Central memory CD4-positive, alpha-beta T cell (primary cell): ENCODE measurements at places on chromosomes 12 and 14.

- DNase-seq: no peak
Measured at GRCh38 chr14:77184396-77185092, 2.9 kb downstream of the TMEM63C start.

DNA sequence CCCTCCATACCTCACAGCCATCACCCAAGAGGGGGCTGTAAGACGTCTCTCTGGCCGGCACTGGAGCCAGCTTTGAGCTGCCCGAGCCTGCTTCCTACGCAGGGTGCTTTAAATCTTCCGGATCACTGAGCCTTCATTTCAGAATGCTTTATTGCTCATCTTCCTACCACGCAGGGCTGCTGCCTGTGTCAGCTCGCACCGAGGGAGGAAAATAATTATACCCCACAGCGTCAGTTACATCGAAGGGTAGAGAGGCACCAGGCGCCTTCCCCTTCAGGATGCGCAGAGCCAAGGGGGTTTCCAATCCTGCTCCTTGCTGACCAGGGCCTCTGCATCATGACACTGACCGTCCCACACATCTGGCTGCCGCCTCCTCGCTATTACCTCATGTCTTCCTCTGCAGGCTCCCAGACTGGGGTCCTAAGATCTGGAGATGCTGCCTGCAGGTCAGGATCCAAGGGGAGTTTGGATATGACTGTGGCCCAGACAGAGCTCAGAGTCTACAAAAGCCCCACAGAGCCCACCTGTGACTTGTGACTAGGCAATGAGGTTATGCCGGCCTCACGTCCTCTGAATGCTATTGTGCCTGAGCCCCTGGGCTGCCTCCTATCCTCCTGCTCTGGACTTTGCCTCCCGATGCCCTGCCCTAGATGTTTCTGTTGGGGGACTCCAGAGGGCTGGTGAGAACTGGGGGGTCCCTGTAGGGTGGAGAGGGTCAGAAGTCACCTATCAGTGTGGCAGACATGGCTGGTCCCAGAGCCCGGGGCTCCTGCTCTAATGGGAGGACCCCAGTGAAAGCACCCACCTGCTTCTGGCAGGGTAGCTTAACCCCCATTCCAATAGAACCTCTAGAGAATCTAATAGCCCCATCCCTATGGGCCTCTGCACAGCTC lies 220.3 kb upstream of the RTL1 start:
- no peak for DNase-seq

DNA sequence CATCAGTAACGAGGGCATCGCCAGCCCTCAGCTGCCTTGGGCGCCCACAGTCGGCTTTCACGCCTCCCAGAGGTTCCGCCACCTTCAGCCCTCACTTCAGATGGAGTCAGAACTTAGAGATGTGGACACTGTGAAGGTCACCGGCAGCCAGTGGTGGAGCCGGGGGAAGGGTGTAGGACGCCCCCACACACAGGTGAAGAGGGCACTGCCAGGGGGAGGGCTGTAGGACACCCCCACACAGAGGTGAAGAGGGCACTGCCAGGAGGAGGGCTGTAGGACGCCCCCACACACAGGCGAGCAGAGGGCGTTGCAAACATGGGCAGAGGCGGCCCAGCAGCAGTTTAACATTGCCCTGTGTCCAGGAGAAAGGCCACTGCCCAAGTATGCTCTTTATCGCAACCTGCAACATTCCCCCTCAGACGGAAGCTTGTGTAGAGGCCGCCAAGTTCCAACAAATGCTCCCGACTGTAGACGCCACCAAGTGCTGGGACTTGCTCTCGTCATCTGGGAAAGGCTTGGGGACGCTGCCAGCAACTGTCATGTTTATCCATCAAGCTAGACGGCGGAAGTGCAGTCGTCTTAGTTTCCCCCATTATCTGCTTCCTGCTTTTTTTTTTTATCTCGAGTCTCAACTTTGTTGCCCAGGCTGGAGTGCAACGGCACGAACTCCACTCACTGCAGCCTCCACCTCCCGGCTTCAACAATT lies 4.9 kb upstream of the ANKLE2 start:
- no peak for DNase-seq

- no peak for DNase-seq
Measured at GRCh38 chr14:101082436-101083384, 179.2 kb upstream of the RTL1 start.

DNA sequence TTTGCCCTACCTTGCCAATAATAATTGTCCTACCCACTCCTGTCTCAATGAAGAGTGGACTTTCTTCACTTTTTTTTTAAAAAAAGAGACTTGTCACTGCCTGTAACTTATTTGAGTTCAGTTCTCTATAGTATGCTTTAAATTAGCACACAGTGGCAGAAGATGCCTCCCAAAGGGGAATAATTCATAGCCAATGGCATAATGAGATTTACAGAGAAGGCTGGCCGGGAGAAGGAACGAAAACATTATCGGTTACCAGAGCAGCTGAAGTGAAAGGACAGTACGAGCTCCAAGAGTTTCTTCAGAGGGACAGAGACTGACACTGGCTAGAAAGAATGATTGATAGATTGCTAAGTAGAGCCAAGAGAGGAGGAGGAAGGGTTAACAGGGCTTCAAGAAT lies 356.3 kb downstream of the EMP1 start:
- DNase-seq: no peak

DNA sequence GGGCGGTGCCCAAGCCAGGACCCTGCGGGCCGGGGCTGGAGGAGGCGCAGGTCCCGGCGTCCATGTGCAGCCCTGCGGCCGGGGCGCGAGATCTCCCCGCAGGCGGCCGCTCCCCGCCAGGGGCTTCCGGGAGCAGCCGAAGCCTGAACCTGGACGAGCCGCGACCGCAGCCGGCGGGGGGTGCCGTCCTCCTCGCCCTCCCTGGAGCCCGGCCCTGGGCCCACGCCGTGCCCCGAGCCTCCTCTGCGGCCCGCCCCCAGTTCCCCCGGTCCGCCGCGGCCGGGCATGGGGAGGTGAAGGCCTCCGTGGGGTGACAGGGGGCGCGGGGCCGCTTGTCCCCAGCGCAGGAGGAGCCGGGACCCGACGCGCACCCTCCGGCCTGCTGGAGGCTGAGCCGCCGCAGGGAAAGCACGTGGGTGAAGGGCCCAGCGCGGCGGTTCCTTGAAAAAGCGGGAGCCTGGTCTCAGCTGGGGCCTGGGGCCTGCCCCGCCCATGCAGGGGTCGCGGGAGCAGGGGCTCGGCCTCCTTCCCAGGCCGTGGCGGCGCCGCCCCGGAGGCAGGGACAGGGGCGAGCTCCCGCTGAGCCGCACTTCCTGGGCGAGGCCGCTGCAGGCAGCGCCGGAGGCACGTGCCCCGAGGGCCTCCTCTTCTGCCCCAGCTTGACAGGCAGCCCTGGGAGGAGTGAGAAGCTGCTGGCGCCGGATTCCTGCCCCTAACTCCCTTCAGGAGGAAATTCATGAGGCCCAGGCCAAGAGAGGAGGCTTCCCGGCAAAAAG lies 55.6 kb upstream of the PPP2R5C start:
- DNase-seq: peak; percentile 69

GRCh38 chr14:54877703-54878021 lies 25.0 kb downstream of the GCH1 start:
- DNase-seq: no peak

DNA sequence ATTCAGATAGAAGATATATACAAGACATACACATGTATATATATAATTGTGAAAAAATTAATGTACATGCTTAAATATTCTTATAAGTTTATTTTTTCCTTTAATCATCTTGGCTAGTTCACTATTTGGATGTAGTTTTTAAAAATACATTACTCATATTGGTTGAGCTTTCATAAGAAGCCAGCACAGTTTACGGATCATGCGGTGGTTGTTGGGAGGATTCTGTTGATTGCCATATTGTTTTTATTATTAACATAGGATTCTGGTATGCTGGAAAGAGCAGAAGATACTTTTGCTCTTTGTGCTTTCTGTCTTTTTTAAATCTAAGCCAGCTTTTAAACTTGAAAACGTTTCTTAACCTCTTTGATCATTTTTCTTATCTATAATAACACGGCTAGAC lies 163.4 kb downstream of the OTOGL start:
- no peak for DNase-seq

- no peak for DNase-seq
Measured at GRCh38 chr12:66717036-66717673, 38.3 kb upstream of the GRIP1 start.

DNA sequence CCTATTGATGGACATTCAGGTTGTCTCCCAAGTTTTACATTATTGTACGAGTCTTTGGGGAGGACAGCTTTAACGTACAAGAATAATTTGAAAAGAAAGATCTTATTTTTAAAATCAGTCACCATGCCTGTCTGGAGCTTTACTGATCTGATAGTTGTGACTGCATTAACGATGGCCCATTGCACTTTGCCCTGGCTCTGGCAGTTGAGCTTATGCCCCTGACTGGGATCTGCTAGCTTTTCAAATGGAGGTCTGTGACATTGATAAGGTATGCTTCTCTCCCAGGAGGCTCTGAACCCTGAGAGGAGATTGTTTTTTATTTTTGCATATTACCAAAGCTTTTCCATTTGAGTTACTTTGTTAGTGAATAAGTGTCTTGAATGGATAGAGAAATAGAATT lies 17.9 kb upstream of the RAB3IP start:
- no peak for DNase-seq

DNA sequence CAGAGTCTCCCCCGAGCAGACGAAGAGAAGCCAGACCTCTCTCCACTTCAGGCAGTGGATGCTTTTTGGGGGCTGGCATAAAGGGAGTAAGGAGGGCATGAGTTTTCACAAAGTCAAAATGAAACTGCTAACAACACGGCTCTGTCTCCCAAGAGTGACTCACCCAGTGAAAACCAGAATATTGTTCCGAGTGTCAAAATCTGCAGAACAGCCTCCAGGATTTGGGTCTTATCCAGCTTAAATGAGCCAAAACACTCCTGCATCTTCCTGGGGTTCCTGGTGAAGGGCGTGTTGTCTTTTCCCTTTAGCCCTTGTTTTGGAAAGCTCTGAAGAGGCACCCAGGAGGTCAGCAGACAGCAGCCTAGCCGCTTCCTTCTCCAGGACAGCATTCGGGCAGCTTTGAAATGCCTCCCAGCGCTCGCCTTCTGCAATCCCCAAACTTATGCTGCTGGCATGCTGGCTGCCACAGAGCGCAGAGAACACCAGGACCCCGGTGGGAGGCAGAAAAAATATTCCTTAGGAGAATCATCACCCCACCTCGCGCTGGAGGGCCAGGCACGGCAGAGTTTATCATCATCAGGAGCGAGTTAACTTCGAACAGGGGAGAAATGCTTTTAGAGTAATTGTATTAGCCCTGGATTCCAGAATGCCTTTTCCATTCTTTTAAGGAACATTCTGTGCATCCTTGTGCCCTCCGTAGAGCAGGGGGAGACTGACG lies 117.7 kb upstream of the NCOR2 start:
- DNase-seq: no peak

DNA sequence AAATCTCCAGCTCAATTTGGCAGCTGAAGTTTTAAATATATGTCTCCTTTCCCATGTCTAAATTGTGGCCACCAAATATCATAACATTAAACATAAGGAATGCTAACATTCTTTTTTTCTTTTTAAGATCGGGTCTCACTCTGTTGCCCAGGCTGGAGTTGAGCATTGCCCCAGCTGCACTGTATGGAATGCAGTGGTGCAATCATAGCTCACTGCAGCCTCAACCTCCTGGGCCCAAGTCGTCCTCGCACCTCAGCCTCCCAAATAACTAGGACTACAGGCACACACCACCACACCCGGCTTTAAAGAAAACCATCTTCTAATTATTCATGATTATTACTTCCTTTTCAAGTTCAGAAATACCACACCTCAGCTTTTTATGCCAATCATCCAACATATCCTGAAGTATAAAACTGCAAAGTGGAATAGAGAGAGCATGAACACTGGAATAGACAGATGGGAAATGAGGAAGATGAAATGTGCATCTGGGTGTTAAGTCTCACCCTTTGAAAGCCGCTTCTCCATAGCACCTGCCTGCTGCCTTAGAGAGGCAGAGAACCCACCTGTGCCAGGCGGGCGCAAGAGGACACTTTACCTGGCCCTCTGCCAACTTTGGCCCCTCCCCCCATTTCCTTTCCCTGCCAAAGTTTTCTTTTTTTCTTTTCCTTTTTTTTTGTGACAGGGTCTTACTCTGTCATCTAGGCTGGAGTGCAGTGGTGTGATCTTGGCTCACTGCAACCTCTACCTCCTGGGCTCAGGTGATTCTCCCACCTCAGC lies 2.8 kb upstream of the EML1 start:
- no peak for DNase-seq

- no peak for DNase-seq
Measured at GRCh38 chr14:41607304-41607775, 664 bp downstream of the LRFN5 start.

- DNase-seq: no peak
Measured at GRCh38 chr12:110704231-110704630, 15.3 kb upstream of the HVCN1 start.

- DNase-seq: peak; percentile 75
Measured at GRCh38 chr14:75230140-75230792, 48.4 kb upstream of the FOS start.

DNA sequence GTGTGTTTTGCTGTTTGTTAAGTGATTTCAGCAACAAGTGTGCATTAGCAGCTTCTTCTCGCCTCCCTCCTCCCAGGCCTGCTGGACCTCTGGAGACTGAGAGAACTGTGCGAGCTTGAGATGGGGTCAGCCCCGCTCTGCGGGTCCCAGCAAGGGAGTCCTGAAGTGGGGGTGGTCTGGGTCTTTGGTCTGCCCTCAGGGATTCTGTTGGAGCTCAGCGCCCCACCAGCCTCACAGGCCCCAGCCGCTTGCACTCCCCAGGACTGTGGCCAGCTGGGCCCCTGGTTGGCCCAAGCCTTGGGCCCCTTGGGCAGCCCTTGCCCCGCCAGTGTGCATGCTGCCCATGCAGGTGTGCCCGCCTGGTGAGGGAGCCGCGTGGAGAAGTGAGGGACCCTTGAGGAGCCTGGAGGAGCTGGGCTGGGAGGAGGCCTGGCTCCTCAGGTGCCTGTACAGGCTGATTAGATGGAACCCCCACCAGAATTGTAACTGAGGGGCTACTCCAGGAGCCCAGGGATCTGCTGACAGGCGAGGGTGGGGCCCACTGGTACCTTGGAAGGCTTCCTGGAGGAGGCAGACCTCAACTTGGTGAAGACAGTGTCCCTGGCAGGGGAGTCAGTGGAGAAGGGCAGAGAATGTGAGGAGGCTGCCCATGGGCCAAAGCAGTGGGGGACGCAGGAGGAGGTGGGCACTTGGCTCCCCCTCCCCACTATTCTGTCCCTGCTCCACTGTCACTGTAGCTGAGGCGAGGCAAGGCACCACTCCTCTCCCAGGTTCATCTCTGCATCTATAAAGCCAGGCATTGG lies 56.7 kb downstream of the BEGAIN start:
- DNase-seq: no peak

GRCh38 chr14:85744573-85744972 lies 214.6 kb downstream of the FLRT2 start:
- no peak for DNase-seq

- no peak for DNase-seq
Measured at GRCh38 chr14:106786697-106787096, 1260.3 kb downstream of the TMEM121 start.

- no peak for DNase-seq
Measured at GRCh38 chr14:32453857-32454810, 125.0 kb downstream of the AKAP6 start.

GRCh38 chr14:60090864-60091519 lies 731 bp upstream of the PCNX4 start:
- peak; percentile 8 for DNase-seq
